ENCODE measurements at places on chromosomes 2 and 18.

DNA sequence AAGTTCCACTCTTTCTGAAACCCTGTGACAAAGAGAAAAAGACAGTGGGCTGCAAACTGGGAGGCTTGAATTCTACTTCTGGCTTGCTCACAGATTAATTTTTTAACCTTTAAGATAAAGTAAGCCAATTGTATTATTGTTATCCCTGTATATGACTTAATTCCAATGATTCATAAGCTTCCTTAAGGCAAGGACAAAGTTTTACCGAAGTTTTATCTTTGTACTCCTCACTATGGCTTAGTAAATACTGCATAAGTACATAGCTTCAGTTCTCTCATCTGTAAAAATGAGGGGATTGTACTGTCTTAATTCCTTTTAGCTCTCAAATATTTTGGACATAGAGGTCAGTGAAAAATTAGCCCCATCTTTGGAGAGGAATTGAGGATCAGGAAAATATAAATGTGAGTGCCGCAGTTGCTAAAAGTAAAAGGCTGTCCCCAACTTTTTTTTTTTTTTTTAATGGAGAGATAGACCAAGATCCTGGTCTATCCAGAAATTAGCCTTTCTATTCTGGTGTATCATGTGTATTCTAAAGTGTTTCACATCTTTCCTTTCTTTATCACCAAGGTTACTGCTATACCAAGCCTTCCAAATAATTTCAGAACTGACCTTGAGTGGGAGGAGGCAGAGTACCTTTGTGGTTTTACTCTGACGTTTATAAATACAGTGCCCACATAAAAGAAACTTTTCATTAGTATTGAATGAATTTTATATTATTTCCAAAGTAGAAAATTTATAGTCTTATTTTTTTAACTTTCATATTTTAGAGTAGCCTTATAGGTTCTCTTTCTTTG is 13.3 kb downstream of the RELCH start:
- no peak for DNase-seq

DNA sequence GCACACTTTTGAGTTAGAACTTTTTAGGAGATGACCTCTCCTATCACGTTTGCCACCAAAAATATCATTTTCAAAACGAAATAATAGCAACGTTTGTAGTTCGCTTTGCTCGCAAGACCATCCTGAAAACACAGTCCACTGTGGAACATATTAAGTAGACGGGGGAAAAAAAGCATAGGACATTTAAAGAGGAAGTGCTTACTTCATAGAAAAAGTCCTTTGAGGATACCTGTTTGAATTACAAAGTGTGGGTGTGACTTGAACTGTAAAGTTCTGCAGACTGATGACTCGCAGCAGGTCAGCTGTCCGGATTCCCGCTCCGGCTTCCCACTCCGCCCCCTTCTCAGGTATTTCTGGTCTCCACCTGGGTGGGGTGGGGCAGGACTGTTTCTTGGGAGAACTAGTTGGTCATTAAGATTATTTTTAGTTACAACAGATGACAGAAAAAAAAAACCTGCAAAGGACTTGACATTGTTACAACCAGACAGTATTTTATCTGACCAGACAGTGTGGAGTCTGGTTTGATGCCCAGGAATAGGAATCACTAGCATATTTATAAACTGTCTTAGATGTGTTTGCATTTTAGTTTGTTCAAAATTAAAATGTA is 13.3 kb downstream of the CNOT11 start:
- no peak for DNase-seq

- DNase-seq, result no peak
Measured at GRCh38 chr18:10017043-10017442, 103.2 kb downstream of the VAPA start.

GRCh38 chr18:28823506-28824182 is 646.7 kb upstream of the CDH2 start:
- DNase-seq, result no peak

- DNase-seq, result no peak
Measured at GRCh38 chr2:132943829-132944228, 273.8 kb upstream of the LYPD1 start.

- DNase-seq, result no peak
Measured at GRCh38 chr2:66578687-66579106, 143.8 kb downstream of the MEIS1 start.

DNA sequence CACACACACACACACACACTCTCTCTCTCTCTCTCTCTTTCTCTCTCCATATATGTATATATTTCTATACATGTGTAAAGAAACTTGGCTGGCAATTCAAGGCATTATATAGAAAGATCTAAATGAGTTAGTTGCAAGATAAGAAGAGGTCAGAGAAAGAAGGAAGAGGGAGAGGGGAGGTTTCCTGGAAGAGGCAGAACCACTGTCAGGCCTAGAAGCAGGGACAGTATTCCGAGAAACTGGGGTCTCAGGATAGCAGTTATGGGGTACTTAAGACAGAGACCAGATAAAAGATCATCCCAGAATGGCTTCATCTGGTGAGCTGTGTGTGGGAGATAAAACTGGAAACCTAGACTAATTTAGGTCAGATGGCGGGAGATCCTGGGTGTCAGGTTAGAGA is 180.8 kb downstream of the CAMKMT start:
- no peak for DNase-seq

DNA sequence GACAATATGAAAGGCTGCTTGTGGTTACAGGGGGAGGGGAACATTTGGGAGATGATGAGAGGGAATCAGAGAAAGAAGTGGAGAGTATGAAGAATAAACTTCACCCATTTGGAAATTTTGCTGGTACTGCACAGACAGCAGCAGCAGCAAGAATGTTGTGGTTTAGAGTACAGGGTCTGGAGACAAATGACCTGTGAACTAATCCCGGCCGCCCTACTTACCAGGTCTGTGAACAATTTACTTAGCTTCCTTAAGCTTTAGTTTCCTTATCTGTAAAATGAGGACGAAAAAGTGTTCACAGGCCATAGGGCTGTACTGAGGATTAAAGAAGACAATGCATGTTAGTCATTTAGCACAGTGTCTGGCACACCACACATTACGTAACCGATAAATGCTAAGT is 685.4 kb upstream of the CELF4 start:
- DNase-seq, result no peak

GRCh38 chr2:47558768-47559684 is 156.1 kb downstream of the MSH2 start:
- DNase-seq, result no peak

GRCh38 chr18:42574871-42575270 is 540.6 kb downstream of the RIT2 start:
- DNase-seq, result no peak

DNA sequence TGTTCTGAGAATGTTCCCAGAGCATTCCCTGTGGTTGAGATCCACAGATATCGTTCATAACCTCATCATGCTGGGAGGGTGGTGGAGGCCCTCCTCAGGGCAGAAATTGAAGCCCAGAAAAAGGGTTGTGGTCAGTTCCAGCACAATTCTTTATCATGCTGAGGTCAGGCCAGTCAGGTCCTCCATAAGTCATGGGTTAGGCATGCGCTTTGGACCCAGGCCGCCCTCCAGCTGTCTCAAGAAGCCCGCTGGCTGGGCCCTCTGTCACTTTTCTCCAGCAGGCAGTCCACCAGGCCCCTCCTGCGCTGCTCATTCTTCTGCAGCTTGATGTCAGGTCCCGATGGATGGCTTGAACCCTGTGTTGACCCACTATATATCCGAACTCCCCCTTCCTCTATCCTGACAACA is 151.1 kb upstream of the NT5C1B start:
- no peak for DNase-seq

DNA sequence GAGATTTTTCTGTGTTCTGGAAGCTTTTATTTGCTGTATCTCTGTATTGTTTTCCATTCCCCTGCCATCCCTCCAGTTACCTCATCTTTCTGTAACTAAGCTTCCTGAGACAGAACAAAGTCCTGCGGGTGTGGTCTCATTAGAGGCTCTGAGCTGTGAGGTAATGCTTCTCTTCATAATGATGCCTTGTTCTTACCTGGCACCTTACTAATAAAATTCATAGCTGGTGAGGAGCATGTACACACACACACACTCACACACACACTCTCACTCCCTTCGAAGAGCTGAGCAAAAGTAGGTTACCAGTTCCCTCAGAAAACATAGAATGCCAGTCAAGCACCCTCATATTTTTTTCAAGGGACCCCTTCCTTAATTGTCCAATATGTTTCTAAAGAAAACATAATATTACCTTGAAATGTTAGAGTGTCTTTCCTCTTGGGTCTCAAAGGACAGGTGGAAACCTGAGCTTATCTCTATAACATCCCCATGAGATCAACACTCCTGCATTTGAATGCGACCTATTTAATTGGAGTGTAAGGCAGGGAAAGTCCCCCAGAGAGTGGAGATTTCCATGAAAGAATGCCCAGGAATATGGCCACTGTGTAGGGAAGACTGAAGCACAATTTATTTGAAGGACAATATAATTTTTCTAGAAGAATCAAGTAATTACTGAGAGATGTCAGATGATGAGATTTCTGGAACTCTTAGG is 161.6 kb upstream of the NCK2 start:
- DNase-seq, result no peak

DNA sequence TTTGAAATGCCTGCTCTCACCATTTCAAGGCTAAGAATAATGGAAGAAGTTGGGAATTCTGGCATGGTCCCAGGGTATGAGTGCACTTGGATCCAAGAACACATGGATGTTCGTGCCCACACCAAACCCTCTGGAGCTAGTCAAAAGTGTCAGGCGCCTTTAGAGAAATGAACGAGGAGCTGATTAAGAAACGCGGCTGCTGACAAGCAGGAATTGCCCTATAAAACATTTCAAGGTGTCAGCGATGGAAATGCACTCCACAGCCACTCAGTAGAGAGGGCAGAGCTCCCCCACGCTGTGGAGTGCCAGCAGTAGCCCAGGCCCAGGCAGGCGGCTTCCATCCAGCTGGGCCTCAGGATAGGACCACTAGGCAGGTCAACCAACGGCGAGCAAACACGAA is 213.7 kb downstream of the TTC32 start:
- DNase-seq, result no peak

DNA sequence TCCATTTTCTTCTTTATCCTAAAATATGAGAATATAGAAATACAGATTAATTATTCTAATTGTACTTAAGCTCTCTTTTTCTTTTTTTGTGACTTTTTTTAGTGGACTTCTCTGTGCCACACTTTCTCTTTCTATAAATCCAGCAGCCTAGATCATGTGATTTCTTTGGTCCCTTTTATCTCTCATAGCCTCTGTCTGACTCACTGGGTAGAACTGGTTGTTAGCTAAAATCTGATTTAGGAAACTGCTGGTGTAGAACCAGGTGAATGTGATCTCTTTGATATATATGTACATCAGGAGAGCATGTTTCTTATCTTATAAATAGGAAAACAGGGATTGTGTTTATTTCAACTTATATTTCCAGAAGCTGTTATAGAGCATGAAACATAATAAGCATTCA is 54.9 kb downstream of the VRK2 start:
- no peak for DNase-seq

Measured in AML-193 (cell line).